ENCODE measurements at places on chromosomes 6 and 20.

GRCh38 chr6:34867484-34867883, 20.4 kb downstream of the TAF11 start:
- DNase-seq, result no peak

GRCh38 chr6:108632441-108632840, 71.7 kb downstream of the FOXO3 start:
- no peak for DNase-seq

DNA sequence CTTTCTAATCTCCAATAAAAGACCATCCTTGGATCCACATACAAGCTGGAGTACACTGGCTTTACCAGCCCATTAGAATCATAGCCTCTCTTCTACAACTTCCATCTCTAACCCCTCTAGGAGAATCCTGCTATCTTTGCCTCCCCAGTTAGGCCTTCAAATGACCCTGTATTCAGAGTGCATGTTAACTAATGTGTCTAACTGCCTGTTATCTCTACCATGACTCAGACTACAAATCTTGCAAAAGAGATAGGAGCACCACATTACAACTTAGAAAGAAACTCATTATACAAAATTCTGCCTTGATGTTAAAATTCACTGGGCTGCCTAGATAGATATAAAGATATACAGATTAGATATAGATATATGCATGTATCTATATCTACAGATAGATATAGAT, 28.2 kb downstream of the GPR63 start:
- no peak for DNase-seq

DNA sequence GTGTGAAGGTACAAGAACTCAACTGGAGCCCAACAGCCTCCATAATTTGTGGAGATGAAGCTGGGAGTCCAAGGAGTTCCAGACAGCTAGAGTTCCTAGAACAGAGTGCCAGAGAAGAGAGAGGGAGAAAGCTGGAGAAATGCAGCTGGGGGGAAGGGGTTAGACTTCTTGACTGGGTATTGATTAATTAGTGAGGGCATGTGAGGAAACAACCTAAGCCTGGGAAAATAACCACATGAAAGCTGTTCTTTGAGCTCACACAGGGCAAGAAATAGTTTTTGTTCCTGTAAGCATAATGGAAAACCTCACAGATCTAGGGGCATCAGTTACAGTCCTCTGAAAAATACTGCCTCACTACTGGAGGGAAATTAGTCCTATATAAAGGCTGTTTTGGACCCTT, 230.5 kb upstream of the FKBP1C start:
- no peak for DNase-seq

DNA sequence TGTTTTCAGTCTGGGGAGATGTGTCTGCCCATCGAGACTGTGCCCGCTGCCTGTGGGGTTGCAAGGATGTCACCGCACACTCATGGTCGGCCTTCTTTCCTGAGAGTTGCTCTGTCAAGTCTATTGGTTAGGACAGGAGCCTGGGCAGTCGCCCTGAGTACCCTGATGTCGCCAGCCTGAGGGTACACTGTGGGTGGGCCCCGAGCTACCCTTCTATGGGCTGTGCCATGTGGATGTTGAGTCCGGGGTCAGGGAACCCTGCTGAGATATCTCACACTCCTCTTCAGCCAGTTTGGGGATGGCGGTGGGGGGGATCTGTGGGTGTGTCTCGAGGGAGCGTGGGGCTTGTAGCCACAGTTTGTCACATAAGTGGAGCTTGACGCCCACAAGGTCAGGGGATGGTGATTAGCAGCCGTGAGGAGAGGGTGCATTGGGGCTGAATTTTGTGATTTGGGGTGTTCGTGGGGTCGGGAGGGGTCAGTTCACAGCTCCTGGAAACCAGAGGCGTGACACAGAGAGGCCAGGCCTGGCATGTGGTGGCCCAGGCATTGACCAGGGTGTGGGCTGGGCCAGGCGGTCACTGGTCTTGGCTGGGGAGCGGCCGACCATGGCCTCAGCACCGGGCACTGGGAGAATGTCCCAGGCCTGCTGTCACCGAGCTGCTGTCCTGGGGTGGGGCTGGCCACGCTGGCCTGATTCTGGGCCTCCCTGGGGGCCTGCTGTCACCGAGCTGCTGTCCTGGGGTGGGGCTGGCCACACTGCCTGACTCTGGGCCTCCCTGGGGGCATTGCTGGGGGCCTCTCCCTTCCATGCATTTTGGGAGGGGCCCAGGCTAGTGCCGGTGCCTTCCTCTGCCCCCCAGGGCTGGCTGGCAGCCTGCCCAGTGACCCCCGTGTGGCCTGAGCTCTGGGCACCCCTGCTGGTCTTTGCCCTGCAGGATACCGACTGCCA, 1.6 kb upstream of the NPBWR2 start:
- DNase-seq, result no peak

- DNase-seq, result no peak
These were observed 53.5 kb upstream of the BMP6 start for GRCh38 chr6:7672066-7673062.

- DNase-seq, result no peak
These were observed 31.5 kb downstream of the ARHGAP18 start for GRCh38 chr6:129678463-129678862.

GRCh38 chr20:60785301-60785700, 466.8 kb upstream of the CDH4 start:
- no peak for DNase-seq

GRCh38 chr6:106820412-106820852, 154.1 kb downstream of the CD24 start:
- DNase-seq, result no peak

DNA sequence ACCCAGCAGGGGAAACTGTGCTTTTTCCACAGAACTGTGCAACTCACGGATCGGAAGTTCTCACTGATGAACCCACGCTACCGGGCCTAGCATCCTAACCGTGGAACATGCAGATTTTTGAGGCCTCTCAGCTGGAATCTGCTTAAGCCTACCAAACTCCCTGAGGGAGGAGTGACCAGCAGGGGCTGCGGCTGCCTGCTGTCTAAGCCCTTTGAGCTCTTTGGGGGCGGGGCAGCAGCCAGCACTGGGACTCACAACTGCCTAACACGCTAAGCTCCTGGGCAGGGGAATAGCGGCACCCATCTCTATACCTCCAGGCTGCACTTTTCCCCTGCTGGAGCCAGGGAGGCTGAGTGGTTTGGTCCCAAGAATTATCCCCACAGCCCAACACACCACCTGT, 20.4 kb upstream of the METTL24 start:
- no peak for DNase-seq

- no peak for DNase-seq
These were observed 10.4 kb downstream of the PLCG1 start for GRCh38 chr20:41147767-41148191.

GRCh38 chr6:41497994-41498393, 48.2 kb upstream of the FOXP4 start:
- DNase-seq, result no peak

DNA sequence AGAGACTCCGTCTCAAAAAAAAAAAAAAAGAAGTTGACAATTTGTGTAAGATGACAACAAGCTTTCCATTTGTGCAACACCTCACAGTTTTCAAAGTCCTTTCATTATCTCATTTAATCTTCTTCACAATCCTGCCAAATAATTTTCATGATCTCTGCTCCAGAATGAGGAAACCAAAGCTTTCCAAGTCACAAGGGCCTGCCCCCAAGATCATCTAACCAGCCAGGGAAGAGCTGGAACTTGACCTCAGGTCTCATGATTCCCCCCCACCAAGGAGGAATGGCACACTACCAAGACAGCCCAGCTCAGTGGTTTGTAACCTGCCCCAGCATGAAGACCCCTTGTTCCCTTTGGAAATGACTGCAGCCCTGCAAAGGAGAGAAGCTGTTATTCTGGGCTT, 74.0 kb upstream of the PIM1 start:
- DNase-seq, result no peak

- no peak for DNase-seq
These were observed 39.8 kb upstream of the RAB23 start for GRCh38 chr6:57261926-57262325.

- no peak for DNase-seq
These were observed 2.4 kb upstream of the ZMYND8 start for GRCh38 chr20:47358672-47359529.

DNA sequence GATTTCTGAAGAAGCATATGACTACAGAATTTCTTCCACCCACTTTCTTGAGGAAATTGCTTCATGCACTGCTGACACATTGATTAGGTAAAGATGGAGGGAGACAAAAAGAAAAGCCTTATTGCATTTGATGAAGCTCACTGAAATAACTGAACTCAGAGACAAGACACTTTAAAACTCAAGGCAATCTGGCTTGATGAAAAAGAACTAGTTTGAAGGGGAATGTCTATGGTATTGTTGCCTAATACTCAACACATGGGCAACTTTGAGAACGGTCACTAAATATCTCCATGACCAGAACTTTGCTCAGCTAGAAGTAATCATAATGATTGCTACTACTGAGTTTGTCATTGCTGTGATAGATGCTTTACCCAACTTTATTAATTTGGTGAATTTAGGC, 38.1 kb downstream of the HTR1B start:
- no peak for DNase-seq

- no peak for DNase-seq
These were observed 21.9 kb upstream of the CCN6 start for GRCh38 chr6:112031960-112032359.

DNA sequence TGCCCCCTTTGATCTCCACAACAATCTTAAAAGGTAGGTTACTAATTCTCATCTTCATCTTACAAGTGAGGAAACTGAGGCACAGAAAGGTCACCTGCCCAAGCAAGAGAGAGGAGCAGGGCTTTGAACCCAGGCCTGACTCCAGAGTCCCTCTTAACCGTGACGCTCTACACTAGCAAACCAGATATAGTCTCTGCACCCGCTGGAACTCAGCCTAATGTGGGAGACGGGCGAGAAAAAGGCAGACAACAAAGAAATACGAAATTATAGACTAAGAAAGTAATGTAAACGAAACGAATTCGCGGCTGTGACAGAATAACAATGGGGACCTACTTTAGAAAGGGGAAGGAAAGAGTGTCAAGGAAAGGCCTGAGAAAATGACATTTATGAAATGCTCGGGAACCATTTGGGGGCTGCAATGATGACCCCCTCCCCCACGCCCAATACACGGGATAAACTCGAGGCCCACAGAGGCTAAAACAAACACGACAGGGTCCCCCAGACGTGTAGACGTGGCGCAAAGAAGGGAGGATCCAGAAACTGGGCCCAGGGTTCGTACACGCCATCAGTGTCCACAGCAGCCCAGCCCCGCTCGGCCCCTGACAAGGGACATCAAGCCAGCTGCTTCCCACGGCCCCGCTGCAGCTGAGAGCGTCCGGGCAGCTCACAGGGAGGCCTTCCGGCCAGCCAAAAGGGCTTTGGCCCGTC, 637 bp downstream of the TRPC4AP start:
- no peak for DNase-seq

DNA sequence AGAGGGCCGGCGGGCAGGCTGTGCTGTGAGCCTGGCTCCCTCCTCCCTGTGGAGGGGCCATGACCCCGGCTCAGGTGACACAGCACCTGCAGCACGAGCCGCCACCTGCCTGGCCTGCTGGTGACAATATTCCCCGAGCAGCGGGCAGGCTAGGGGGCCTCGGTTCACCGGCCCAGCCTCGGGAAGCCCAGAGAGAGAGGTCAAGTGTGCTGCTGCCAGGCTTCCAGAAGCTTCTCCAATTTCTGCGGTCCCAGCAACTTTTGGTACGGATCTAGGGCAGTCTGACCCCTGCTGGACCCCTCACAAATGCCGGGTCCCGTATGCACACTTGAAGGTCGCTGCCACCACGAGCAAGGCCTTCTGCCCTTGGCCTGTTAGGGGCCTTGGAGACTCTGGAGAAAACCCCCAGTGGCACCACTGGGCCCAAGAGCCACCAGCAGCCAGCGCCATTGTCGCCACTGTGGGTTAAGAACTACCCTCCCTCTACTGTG, 38.6 kb upstream of the NOL4L start:
- DNase-seq, result no peak

All from stimulated activated CD4-positive, alpha-beta T cell treated with anti-CD3 and anti-CD28 coated beads, Interleukin-1b, Interleukin-23, amount 100 ng/mL, for 24 hours (primary cell).